Erythroblast (primary cell): ENCODE measurements at places on chromosomes 4 and X.

DNA sequence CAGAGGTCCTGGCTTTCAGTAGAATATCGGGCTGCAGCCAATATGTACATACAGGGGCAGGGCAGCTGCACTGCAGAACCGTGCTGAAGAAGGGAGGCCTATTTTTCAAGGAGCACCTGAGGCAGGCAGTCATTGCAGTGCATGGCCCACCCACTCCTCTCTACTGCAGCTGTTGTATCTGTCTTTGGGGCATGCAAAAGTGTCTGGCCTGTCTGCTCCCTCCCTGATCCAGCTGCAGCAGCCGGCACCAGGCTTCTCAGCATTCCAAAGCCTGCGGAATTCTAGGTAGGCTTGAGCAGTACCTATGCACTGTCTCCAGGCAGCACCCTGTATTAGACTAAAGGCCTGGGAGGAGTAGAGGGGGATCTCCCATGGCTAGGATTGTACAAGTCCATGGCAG, 415.2 kb upstream of the MAGEB16 start:
- DNase-seq = no peak

DNA sequence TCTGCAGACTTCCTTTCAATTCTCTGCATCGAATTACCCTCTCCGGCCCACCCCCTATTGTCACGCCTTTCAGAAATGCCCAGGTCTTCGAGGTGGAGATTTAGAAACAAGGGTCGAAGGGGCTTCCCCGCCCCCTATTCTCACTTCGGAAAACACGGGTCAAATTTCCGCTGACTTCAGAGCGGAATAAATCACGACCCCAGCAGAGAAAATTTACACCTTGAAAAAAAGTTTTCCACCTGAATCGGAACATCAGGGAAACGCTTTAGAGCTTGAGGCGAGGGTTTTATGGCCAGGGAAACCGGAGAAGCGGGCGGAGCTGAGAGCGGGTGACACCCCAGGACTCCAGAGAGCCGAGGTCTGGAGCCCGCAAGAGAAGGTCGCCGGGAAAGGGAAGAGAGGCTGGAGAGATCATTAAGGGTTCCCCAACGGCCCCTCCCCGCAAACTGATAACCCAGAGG, 1.6 kb downstream of the SHISA3 start:
- DNase-seq = no peak

DNA sequence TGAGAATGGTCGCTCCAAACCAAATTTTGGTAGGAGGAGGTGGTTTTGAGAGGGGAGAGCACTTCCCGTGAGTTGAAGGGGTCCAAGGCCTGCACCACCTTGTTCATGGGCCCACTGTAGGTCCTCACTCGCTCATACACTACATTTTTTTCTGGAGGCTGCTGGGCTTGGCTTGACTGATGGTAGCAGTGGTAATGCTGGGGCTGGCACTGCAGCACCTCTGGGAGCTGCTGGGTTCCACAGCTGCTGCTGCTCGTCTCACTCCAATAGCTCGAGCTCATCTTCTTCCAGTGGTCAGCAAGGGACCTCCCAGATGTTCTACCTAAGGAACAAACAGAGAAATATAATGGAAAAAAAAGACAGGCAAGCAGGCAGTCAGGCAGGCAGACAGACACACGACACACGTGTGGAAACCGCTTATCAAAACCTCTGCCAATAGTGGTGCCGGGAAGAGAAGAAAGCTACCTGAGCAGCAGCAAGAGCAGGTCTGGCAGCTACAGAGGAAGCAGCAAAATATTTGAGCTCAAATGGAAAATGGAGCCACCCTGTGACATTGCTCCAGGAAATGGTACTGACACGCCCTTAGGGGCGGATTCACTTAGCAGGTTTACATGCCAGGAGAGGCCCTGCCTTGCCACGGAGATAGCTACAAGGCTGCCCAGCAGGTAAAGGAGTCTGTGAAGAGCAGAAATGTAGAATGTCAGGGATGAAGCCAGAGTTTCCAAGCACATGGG, at the start of gene POF1B:
POF1B (minus strand) TSS at position 492 of the 734 bp plus-strand sequence; CDS start at position 281, 211 bp downstream.
- no peak for DNase-seq

GRCh38 chr4:71231129-71232055, 107.4 kb upstream of the SLC4A4 start:
- no peak for DNase-seq

DNA sequence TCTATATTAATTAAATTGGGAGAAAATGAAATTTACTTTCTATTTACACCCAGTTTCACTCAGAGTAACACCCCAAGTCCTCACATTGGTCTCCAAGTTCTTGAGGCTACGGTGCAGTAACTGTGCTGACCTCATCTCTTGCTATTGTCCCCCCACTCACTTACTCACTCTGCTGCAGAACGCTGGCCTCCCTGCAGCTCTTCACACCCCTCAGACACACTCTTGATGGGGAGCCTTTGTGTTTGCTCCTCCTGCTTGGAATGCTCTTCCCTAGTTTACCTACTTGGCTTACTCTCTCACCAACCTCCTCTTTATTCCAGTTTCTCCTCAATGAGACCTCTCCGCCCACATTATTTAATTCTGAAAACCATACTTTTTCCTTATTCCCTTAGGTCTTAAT, 22.2 kb upstream of the SPARCL1 start:
- no peak for DNase-seq

DNA sequence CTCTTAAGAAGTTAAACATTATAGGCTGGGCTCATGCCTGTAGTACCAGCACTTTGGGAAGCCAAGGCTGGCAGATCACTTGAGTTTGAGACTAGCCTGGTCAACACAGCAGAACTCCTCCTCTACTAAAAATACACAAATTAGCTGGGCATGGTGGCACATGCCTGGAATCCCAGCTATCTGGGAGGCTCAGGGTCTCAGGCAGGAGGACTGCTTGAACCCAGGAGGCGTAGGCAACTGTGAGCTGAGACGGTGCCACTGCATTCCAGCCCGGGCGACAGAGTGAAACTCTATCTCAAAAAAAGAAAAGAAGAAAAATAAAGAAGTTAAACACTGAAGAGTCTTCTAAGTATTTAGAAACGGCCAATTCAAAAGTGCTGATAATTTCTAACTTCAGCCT, 164.3 kb upstream of the GALNTL6 start:
- no peak for DNase-seq
